Ureter (tissue), 1 donor: ENCODE measurements at places on chromosomes 16 and 17.

DNA sequence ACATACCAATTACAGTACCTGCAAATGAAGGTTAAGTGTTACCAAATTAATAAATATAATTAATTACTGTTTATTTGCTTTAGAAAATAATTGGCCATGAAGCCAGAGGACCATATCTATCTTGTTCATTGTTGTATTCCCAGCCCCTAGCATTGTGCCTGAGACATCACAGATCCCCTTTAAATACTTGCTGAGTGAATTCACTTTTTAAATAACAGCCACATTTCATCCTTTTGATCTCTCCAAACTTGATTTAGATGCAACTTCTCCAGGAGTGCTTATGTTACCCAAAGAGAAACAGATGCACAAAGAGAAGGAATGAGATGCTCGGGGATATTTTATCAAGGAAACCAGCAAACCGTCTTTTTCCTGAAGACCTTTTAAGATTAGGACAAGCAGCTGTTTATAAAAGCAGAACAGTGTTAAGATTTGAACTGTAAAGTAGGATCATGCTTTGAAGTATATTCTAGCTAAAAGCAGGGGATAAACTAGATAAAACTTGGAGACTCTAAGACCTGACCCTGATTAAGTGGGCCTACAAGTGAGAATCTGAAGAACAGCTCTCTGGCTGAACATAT is 66.3 kb downstream of the CHD9 start:
- no peak for DNase-seq

GRCh38 chr17:66750116-66750515 is 84.8 kb upstream of the CACNG5 start:
- DNase-seq, result no peak

- peak; percentile 98 for DNase-seq
These were observed at the start of gene DVL2 for GRCh38 chr17:7234083-7234951. Gene DVL2, minus strand, starts transcription at chr17:7234517. Its CDS starts 255 bp downstream, at chr17:7234262.

- DNase-seq, result no peak
These were observed 4.5 kb upstream of the USP32 start for GRCh38 chr17:60396412-60396811.

- no peak for DNase-seq
These were observed 3.2 kb upstream of the SLC47A2 start for GRCh38 chr17:19719355-19720209.

- no peak for DNase-seq
These were observed 13.7 kb downstream of the LIMD2 start for GRCh38 chr17:63686138-63686685.

- no peak for DNase-seq
These were observed 137.5 kb downstream of the ANKFN1 start for GRCh38 chr17:56290802-56291118.

DNA sequence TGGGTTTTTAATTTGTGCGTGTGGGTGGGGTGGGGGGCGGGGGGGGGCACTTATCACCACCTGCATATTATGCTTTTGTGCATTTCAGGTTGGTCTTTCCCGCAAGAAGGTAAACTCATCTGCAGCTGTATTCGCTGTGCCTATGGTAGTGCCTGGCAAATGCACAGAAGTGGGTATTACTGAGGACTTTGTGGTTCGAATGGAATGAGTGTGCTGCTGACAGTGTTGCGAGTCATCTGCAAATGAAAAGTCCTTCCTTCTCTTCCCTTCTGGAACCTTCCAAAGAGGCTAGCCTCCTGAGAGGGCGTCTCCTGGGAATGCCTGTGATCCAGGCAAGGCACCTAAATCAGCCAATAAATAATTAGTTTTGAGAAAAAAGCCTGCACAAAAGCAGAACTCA is 532.9 kb downstream of the MAF start:
- no peak for DNase-seq

DNA sequence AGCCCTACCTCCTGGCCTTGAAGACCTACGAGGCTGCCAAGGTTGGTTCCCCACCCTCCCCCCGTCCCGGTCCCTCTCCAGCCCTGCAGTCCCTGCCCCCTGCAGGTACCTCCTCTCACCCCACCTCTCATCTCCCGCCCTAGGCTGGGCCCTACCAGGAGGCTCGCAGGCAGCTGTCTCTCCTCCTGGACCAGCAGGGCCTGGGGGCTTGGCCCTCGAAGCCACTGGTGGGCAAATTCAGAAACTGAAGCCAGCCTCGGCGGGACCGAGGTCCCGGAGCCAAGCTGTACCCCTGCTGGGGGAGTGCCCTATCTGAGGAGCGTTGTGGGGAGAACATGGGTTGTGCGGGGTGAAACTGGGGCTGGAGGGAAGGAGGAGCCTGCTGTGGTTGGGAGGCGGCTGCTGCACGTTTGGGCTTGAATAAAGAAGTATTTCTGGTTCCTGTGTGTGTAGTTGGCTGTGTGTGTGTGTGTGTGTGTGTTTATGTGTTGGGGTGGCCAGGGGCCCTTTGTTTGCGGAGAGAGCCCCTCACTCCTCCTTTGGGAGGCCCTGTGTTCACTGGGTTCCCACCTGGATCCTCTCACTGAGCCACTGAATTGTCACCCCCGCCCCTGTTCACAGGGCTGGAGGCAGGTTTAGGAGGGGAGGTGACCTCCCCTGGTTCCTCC is 5.9 kb downstream of the ADAD2 start:
- peak; percentile 77 for DNase-seq

GRCh38 chr17:8489841-8490240 is 54.2 kb downstream of the NDEL1 start:
- no peak for DNase-seq

- no peak for DNase-seq
These were observed 3.7 kb downstream of the LMF1 start for GRCh38 chr16:967077-967541.

- DNase-seq, result no peak
These were observed 13.9 kb downstream of the SMURF2 start for GRCh38 chr17:64648234-64648633.

DNA sequence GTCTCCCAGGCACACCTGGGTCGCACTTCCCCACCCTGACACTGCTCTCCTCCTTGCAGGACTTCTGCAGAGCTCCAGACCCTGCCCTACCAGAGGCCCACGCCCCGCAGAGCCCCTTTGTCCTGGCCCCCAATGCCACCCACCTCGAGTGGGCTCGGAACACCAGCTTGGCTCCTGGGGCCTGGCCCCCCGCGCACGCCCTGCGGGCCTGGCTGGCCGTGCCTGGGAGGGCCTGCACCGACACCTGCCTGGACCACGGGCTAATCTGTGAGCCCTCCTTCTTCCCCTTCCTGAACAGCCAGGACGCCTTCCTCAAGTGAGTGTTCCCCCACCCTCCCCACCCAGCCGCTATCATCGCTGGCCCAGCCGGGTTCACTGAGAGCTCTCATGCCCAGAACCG is 79.6 kb downstream of the MGAT5B start:
- no peak for DNase-seq

- DNase-seq, result no peak
These were observed 19.6 kb upstream of the CACNA1H start for GRCh38 chr16:1133271-1133670.

DNA sequence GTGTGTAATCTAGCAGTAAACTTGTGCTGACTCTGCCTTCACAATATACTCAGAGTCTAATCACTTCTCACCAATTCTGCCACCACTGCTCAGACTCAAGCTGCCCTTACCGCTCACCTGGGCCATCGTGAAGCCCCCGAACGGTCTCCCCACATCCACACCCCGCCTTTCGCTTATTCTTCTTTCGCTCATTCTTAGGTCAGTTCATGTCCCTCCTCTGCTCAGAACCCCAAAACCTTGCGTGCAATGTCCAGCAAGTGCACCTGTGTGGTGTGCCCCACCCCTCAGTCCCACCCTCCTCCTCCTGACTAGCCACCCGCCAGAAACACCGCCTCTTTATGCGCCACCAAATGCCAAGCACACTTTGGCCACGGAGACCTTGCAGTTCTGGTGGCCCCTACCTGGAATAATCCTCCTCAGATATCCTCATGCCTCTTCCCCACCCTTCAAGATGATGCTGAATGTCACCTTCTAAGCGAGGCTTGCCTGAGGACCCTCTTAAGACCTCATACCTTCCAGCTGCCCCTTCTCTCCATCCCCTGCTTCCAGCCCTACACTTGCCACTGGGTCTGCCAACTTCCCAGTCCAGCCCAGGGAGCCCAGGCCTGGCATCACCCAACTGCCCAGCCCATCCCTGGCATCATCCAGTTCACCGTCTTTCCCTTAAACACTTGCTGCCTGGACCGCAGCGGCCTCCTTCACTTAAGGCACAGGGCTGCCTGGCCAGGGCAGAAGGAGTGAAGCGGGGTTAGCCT is 34.3 kb upstream of the RBFOX3 start:
- peak; percentile 29 for DNase-seq

- no peak for DNase-seq
These were observed 63.2 kb downstream of the NKD1 start for GRCh38 chr16:50611332-50611934.

- DNase-seq, result no peak
These were observed 10.7 kb downstream of the DLG4 start for GRCh38 chr17:7208754-7209460.
